Uterus (tissue), 4 donors: ENCODE measurements at places on chromosomes 16 and 17.

GRCh38 chr16:84614073-84614459 lies 3.8 kb downstream of the COTL1 start:
- DNase-seq, result peak; percentile 75

DNA sequence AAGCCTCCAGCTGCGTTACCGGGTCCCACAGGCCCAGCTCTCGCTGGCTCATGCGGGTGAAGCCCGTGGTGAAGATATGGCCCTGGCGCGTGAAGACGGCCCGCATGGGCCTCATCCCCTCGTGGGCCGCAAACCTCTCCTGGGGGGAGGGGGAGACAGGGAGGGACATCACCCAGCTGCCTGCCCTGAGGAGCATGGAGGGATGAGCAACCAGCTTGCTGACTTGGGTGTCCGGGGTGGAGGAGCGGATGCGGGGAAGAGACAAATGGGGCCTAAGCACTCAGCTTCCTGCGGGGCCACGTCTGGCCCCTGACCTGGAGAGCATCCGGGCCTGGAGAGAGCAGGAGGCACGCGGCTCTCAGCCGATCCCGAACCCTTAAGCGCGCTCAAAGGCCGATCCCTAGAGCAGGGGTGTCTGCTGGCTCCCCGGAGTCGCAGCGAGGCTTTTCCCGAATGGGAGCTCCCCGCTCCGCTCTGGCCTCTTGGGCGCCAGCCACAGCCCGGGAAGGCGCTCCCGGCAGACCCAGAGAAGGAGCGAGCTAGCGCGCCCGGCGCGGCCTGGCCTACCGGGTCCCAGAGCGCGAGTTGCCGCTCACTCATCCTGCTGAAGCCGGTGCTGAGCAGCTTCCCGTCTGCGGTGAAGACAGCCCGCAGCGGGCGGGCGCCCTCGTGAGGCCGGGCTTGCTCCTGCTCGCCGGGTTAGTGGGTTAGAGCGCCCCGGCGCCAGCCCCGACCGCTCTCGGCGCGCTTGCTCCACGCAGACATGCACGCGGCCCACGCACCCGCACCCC lies 5.0 kb downstream of the CORO6 start:
- DNase-seq, result peak; percentile 59

GRCh38 chr17:73551759-73552158 lies 92.5 kb downstream of the SDK2 start:
- DNase-seq, result no peak

DNA sequence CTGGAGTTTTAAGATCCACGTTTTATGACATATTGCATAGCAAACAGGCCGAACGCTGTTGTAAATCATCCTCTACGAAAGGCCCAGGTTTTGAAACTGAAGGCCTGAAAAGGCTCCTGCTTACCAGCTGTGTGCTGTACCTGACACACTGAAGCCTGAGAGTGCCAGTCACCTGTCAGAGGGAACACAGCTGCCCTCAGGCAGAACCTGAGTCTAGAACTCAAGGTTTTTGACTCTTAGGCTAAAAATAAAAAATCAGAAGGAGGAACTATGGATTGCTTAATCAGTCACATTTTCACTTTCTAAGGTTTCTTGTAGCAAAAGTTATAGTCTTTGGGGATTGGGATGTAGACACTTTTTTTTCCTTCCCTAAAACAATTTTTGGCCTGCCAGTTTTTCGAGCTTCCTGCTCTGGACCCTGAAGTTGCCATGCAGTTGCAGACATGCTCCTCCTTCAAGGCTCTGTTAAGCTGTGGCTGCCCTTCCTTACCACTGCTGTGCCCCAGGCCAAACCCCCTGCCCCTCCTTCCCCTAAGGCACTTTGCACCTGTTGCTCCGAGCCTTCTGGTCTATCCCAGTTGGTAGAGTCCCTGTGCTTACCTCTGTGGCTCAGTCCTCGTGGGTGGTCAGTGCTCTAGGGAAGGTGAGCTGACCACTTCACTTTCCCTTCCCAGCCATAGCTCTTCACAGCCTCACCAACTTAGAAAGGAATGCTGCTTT lies 56.6 kb downstream of the TENT4B start:
- DNase-seq, result no peak

DNA sequence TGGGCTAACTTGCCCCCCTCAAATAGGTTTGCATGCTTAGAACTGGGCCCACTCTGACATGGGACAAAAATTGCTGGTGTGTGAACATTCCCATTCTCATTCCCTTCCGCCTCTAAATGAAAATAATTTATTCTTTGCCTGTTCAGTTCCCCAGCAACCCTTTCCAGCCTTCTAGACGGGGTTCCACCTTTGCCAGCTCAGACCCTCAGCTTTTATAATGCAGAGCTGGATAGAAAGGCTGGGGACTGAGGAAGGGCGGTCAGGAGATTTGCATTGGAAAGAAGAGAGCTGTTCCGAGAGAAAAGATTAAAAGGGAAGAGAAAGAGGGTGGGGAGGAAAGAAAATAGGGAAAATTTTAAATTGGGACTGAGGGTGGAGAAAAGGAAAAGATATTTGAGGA lies 151.1 kb upstream of the WSCD1 start:
- no peak for DNase-seq

GRCh38 chr17:70366386-70366785 lies 197.1 kb downstream of the KCNJ2 start:
- DNase-seq, result no peak

DNA sequence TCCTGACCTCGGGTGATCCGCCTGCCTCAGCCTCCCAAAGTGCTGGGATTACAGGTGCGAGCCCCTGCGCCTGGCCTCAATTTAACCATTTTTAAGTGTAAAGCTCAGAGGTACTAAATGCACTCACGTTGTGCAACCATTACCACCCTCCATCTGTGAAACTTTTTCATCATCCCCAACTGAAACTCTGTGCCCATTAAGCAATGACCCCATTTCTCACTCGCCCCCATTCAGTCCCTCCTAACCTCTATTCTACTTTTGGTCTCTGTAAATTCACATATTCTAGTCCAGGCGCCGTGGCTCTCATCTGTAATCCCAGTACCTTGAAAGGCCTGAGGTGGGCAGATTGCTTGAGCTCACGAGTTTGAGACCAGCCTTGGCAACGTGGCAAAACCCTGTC lies 8.3 kb upstream of the SPNS3 start:
- no peak for DNase-seq

GRCh38 chr16:897200-897543 lies 73.6 kb downstream of the LMF1 start:
- DNase-seq, result no peak

DNA sequence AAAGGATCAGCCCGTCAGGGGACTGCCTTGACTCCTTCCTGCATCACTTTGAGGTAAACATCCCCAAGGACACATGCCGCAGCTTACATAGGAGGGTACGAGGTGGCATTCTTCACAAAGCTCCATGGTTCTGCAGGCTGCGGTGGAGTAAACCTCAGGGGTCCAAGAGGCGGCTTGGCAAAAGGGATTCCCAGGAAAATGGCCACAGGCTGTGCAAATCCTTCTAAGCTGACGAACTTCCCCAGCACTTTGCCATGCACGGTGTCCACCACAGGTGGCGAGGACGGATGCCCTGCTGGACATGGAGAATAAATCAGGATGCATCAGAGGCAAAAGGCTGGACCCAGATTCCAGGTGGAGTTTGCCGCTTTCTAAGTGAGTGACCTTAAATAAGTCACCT lies 4.2 kb downstream of the CES1 start:
- DNase-seq, result no peak

DNA sequence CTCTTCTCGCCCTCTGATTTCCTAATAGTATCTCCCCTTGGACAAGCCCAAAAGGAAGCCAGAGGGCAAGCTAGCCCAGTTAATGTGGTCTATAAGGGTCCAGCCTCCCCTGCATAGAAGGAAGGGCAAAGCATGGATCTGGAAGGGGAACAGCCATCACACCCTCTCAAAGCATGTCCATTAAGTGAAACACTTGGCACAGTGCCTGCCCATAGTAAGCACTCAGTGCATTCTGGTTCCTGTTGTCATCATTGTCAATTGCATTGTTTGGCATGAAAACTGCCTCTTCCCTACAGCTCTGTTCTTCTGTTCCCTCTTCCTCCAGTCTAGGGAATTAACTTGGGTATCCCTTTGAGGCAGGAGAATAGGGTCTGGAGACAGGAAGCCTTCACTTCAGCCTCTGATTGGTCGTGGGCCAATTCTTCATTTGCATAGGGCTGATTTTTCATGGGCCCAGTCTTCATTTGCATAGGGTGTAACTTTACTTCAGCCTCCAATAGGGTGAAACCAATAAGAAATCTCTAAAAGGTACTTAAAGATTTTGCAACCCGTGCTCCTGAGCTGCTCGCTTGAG lies 81.4 kb downstream of the C17orf67 start:
- DNase-seq, result no peak

GRCh38 chr17:70310221-70310672 lies 140.9 kb downstream of the KCNJ2 start:
- DNase-seq, result no peak
